Calu3 (cell line): ENCODE measurements at places on chromosomes 12 and 14. TPM values are rescaled to one million over a fixed set of nuclear protein-coding genes. Genes with fewer than 3 reads are reported as not detected.
A peak's percentile ranks its signal among the peaks of the same experiment; 100 is the strongest.

DNA sequence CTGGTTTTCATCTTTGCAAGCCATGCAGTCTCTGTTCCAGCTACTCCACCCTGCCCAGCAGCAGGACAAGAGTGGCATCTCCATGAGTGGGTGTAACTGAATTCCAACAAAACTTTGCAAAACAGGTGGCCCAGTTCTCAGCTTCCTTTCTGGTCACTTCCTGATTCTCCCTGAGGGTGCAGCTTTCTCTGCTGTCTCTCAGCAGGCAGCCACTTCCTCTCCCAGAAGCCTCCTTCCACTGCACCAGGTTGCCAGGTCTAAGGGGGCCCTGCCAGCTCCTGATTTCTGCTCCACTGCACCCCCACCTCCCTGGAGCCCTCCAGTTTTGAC is 341.0 kb upstream of the FKBP4 start:
- no peak for DNase-seq

Gene AHSA1
- 287 and 313 TPM in 2 replicates for total RNA-seq

DNA sequence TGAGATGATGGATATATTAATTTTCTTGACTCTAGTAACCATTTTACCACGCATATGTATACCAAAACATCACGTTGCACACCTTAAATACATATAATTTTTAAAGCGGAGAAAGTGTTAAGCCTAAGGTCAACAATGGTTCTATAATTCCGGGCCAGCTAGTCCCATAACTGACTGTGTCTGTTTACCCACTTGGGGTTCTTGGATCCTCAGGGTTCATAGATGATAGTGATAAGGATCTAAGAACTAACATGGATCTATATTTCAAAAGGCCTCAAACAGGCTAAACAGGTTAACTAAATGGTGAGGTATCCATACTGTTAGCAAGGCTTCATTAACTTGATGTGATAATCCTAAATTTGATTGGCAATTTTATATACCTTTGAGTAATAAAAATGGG is 9.8 kb downstream of the SLC38A1 start:
- DNase-seq, result no peak

Gene GUCY2C
- not detected in 2 replicates for total RNA-seq

Gene ANO2
- not detected in 2 replicates for total RNA-seq

DNA sequence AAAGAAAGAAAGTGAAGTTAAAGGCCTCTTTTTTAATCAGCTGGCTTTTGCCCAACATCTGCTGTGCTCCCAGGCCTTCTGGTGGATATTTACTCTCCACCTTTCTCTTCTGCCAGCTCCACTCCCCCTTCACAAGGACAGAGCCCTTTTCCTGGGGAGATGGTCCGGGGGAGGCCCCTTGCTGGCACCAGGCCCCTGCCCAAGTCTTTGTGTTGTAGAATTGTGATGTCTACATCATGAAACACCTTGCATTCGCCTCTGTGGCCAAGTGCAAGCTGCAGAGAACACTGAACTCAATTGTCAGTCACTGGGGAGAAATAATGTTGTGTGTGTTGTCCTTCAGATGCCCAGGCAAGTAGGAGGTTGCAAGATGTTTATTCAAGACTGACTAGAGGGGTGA is 150.3 kb downstream of the DPF3 start:
- no peak for DNase-seq

Gene SERPINA10
- total RNA-seq, result not detected in 2 replicates

- DNase-seq, result no peak
Measured at GRCh38 chr12:28563936-28564335, 373.7 kb downstream of the CCDC91 start.

Gene TOMM20L
- total RNA-seq, result not detected in 2 replicates

Gene TSHR
- total RNA-seq, result not detected in 2 replicates

GRCh38 chr12:48189331-48190125 is 6.1 kb downstream of the CCDC184 start:
- DNase-seq, result peak; percentile 71

Gene ZNF385A
- total RNA-seq, result 9.1 and 9.5 TPM in 2 replicates

Gene CLEC1B
- not detected in 2 replicates for total RNA-seq

DNA sequence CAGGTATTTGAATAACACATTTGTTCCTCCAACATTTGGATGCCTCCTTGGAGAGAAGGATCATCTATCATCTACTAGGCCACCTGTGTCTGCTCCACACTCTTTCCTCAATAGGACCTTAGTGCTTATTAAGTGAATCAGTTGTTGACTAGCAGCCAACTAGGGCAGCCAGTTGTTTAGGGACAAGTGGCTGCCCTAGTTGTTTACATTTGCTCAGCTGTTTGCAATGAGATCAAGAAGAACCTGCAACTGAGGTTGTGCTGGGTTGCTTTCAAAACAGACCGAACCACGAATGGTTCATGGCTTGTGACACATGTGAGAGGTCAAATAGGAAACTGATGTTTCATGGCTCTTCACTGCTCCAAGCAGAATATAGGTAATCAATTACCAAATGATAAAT is 53.8 kb downstream of the TMCC3 start:
- DNase-seq, result no peak

- no peak for DNase-seq
Measured at GRCh38 chr14:76880449-76880848, 54.2 kb downstream of the LRRC74A start.

- DNase-seq, result no peak
Measured at GRCh38 chr12:57836442-57837375, 9.8 kb downstream of the CTDSP2 start.

Gene HOXC5
- total RNA-seq, result 0.20 TPM in 1 of 2 replicates, not detected in the other

Gene OTUB2
- 15.3 and 22.2 TPM in 2 replicates for total RNA-seq

DNA sequence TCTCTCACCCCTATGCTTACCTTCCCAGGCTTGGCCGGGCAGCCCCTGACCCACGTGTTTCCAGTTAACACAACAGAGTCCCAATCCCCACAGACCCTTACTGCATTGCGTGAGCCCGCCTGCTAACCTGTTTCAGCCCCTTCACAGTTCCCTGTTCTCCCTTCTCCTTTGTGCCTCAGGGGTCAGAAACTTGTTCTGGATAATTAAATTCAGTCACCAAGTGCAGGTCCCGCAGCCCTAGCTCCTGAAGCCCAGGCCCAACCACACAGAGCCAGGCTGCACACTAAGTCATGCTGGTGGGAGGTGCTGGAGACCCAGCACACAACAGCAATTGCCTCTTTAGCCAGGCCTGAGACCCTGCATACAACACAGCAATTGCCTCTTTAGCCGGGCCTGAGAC is 9.6 kb downstream of the ISM2 start:
- no peak for DNase-seq

- DNase-seq, result peak; percentile 21
Measured at GRCh38 chr12:105214148-105214547, 21.8 kb downstream of the APPL2 start.

DNA sequence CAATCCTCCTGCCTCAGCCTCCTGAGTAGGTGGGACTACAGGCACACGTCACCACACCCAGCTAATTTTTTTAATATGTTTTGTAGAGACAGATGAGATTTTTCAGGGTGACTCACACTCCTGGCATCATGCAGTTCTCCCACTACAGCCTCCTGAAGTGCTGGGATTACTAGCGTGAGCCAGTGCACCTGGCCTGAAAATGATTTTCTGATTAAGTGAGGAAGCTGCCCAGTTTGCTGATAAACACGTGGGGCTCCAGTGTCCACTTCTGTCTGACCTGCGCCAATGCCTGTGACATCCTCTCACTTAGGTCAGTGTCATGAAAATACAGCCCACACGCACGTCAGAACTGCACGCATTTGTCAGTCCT is 37.0 kb upstream of the SFSWAP start:
- DNase-seq, result peak; percentile 35

Gene PTCSC3
- not detected in 2 replicates for total RNA-seq

Gene DPF3
- total RNA-seq, result 6.9 and 9.6 TPM in 2 replicates

DNA sequence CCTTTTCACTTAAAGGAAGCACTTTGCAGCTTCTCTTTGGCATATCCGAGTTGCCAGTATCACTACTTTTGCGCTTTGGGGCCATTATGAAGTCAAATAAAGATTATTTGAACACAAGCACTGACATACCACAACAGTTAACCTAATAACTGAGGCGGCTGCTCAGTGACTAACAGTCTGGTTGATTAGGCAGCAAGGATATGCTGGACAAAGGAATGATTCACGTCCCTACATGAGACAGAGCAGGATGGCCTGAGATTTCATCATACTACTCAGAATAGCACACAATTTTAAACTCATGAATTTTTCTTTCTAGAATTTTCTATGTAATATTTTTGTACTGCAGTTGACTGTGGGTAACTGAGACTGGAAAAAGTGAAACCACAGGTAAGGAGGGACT is 56.9 kb upstream of the E2F7 start:
- DNase-seq, result peak; percentile 54

Gene TAS2R31
- total RNA-seq, result 3.6 and 4.1 TPM in 2 replicates

Gene C12orf50
- total RNA-seq, result 0.33 TPM in 1 of 2 replicates, not detected in the other

DNA sequence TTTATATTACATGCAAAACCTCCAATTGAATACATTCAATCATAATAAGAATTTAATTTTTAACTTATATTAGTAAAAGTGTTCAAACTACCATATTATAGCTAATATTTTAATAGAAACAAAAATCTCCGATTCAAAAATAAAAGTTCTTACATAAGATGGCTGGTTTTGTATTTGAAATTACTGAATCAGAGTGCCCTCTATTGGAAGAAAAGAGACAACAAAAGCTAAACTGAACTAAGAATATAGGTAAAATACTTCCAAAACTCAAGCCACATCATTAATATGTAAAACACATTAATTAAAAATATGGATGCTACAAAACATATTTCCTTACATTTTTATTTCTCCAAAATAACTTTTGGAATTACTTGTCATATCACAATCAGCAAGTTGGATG is 120.3 kb downstream of the GARIN6 start:
- DNase-seq, result no peak

DNA sequence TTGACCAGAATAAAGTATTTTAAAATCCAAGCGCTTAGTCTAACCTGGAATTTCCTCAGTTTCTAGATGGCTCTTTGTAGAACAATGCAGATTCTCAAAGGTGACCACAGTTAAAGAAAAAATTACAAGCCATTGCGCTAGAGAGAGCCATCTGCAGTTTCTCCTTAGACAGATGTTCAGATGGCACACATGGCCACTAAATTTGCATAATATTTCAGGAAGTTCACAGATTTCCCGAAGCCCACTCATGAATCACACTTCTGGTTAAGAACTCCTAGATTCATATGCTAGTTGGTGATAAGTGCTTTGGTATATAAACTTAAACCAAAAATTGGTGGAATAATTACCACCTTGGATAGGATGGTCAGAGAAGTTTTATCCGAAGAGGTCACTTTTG is 749 bp downstream of the AKAP3 start:
- DNase-seq, result no peak

GRCh38 chr14:81453166-81453766 is 53.1 kb upstream of the STON2 start:
- peak; percentile 64 for DNase-seq

GRCh38 chr12:108825201-108825950 is 32.0 kb downstream of the SSH1 start:
- DNase-seq, result no peak

DNA sequence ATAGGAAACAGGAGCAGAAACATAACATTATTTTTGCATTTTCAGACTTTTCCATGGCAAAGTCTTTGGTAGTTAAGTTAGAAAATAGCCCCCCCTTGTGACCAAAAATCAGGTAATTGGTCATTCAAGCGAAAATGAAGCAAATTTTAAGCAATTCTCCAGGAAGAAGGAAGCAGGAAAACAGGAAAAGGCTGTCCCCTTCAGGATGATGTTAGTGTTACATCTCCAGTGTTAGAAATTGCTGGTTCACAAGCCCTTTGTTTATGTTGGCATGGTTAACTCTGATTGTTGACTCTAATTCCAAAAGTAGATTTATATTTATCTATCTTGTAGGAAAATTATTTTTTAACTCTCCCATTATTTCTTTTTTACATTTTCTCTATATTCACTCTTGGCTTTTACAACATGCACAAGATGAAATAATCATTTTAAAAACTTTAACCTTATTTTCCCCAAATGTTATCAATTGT is 18.8 kb upstream of the GAS2L3 start:
- DNase-seq, result peak; percentile 74

GRCh38 chr14:100708425-100709288 is 18.0 kb upstream of the DLK1 start:
- peak; percentile 86 for DNase-seq

DNA sequence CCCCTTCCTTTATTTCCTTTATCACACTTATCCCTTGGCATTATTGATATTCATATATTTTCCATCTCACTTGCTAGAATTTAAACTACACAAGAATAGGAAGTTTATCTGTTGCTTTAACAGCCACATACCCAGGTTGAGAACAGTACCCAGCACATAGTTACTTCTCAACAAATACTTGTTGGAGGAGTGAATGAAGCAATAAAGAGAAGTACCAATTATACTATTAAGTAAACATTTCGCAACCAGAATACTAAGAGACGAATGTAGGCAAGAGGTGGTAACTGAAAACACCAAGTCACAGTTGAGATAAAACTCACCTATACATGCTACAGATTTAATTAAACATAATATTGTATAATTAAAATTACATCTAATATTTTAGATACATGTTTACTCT is 110.9 kb downstream of the FSCB start:
- no peak for DNase-seq

DNA sequence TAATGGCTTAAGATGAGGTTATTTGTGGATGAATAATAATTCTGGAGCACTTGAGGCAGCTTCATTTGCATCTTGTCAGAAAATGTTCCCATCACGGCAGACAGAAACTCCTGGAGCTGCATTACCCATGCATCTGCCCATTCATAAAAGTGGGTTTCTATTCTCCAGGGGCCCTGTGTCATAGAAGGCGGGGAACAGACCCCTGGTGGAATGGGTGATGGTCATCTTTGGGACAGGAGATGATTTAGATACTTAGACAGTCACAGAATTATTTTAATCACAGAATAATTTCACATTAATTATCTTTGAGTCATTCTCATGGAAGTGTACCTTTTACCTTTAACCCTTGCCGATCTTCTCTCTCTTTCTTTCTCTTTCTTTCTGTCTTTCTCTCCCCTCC is 980.7 kb upstream of the TMEM132C start:
- DNase-seq, result no peak

DNA sequence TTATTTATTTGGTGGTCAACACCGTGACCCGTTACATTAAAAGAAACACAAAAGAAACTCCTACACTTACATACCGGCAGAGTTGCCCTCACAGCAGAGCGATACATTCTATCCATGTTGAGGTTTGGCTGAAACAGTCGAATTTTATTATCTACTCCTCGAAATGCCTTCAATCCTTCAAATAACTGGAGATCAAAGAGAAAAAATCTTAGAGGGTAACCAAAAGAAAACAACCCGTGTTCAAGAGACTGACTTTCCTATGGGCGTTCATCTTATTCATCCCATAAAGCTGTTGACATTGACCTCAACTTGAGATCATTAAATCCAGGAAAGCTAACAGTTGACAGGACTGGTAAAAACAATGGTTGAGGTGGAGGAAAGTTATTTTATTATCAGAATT is 67.7 kb downstream of the BCAT1 start:
- no peak for DNase-seq

- DNase-seq, result peak; percentile 46
Measured at GRCh38 chr12:14769466-14769968, 33.8 kb downstream of the WBP11 start.

- peak; percentile 45 for DNase-seq
Measured at GRCh38 chr12:94616203-94616729, 34.1 kb downstream of the TMCC3 start.
